ENCODE measurements at places on chromosomes 6 and 20.

- no peak for DNase-seq
These were observed 18.2 kb downstream of the TCF15 start for GRCh38 chr20:591941-592340.

GRCh38 chr20:37704955-37705354, 11.1 kb downstream of the CTNNBL1 start:
- no peak for DNase-seq

- DNase-seq: no peak
These were observed 738.4 kb downstream of the KIF16B start for GRCh38 chr20:15834857-15835256.

DNA sequence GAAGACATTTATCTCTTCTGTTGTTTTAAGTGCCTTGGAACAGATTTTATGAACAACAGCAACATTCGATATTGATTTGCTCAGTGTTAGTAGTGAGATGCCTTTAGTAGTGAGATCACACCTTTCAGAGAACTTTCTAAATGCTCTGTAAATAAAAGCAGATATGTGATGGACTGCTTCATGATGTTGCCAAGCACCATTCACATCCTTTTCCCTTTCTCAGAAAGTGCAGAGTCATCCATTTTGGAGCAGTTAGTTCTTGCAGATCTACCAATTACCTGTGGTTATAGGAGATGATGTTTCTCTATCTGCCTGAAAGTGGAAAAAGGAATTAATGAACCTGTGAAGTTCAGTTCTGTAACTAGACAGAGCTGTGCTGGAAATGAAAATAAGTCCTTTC, 27.0 kb downstream of the CBFA2T2 start:
- DNase-seq: no peak

GRCh38 chr20:45338121-45339030, 9.8 kb downstream of the SDC4 start:
- no peak for DNase-seq

- DNase-seq: no peak
These were observed 110.7 kb downstream of the UTRN start for GRCh38 chr6:144395826-144396225.

- DNase-seq: no peak
These were observed 76.2 kb downstream of the ATXN1 start for GRCh38 chr6:16684896-16685554.

- DNase-seq: no peak
These were observed 23.1 kb downstream of the NEDD9 start for GRCh38 chr6:11209369-11209768.

DNA sequence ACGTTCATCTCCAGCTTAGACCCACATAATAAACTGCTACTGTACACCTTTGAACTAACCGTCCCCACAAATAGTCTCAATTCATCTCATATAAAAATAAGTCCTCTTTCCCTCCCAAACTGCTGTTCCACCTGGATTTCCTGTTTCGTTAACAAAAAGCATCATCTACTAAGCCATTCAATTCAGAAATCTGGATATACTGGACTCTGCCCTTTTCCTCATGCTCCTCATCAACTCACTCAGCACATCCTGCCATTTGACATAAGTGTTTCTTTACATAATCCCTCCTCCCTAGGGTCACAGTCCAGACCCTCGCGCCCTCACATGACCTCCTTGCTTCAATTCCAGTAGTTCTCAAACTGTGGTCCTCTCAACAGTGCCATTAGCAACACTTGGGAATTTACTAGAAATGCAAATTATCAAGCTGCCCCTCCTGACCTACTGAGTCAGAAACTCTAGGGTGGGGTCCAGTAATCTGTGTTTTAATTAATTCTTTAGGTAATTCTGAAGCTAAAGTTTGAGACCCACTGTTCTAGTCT, 4.5 kb downstream of the MKKS start:
- no peak for DNase-seq

- no peak for DNase-seq
These were observed 34.9 kb downstream of the SNAI1 start for GRCh38 chr20:50017576-50018248.

GRCh38 chr6:93792746-93793145, 373.4 kb upstream of the EPHA7 start:
- DNase-seq: no peak

GRCh38 chr20:52681288-52681687, 290.9 kb upstream of the TSHZ2 start:
- no peak for DNase-seq

GRCh38 chr20:17381724-17382123, 149.5 kb downstream of the BFSP1 start:
- DNase-seq: no peak

GRCh38 chr6:132713352-132714134, at the start of gene VNN1:
Gene VNN1, minus strand, starts transcription at chr6:132714055. Its CDS starts 20 bp downstream, at chr6:132714035.
- DNase-seq: no peak

GRCh38 chr6:74115674-74116073, 419.7 kb downstream of the CD109 start:
- DNase-seq: no peak

- peak; percentile 32 for DNase-seq
These were observed 166.1 kb downstream of the GMPR start for GRCh38 chr6:16404456-16404855.

- DNase-seq: no peak
These were observed 85.8 kb downstream of the MAP3K5 start for GRCh38 chr6:136706430-136706829.

DNA sequence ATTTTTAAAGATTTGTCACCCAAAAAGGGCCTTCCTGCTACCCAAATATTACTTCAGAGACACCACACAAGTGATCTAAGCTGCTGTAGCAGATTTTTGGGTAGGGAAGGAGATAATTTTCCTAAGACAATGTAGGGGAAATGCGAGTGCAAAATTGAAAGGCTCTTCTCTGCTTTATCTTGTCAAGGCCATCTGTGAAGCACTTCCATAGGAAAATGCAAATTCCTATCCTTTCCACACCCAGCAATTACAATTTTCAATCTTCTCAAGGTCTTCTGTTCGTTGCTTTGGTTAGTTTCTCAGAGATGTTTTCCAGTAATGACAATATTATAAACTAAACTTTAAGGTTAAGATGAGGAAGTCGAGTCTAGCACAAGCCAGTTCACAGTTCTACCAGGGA, 53.4 kb downstream of the HDGFL1 start:
- no peak for DNase-seq

- DNase-seq: no peak
These were observed 3.1 kb downstream of the NNAT start for GRCh38 chr20:37523911-37524700.

DNA sequence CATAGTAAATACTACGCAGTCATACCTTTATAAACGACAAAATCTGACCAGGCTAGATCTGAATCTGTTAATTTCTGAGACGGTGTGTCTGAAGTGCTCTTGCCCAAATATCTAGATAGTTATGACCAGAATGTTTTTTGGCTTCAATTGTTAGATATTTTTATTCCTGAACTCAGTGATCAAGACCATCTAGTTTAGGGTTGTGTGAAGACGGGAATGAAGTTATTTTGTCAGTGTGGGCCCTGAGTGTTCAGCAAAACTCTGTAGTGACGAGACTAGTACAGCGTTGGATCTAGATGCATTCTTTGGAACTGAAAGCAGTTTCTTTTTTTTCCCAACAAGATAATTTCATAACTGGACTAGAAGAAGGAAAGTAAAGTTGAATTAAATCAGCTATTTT, 3.1 kb downstream of the STXBP5 start:
- peak; percentile 17 for DNase-seq

DNA sequence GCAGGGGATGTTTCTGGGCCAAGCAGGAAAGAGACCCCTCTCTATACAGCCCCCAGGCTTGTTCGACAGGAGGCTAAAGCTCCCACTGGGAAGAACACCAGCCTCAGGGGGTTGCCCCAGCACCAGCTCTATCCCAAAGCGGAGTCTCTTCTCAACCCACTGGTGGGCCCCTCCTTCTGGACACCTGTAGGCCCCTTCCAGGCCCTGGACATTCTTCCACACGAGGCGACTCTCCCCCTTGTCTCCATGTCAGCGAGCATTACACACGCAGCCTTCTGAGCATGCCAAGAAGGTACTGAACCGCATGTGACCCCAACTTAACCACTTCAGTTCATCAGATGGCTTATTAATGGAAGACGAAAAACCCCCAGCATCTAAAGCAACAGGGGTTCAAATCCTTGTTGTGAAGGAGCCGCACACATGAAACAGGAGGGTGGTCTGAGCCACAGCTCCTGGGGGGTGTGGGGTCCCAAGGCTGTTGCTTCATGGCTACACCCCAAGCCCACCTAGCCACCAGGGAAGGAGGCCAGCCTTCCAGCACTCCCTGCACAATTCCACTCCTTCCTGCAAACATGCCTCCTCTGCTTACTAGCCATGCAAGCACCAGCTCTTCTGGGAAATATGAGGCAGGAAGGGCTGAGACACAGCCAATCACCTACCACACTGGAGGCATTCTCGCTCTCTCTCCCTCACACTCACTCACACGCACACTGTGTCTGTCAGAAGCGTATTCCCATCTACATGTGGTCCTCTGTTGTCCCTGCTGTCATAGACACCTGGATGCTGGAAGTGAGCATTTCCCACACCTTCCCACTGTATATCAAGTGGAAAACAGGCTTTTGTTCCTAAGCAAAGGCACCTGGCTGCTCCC, 104.5 kb downstream of the NOL4L start:
- peak; percentile 41 for DNase-seq

GRCh38 chr6:145244349-145245100, 490.8 kb downstream of the EPM2A start:
- DNase-seq: no peak

GRCh38 chr6:12235341-12235740, 54.8 kb upstream of the EDN1 start:
- no peak for DNase-seq

DNA sequence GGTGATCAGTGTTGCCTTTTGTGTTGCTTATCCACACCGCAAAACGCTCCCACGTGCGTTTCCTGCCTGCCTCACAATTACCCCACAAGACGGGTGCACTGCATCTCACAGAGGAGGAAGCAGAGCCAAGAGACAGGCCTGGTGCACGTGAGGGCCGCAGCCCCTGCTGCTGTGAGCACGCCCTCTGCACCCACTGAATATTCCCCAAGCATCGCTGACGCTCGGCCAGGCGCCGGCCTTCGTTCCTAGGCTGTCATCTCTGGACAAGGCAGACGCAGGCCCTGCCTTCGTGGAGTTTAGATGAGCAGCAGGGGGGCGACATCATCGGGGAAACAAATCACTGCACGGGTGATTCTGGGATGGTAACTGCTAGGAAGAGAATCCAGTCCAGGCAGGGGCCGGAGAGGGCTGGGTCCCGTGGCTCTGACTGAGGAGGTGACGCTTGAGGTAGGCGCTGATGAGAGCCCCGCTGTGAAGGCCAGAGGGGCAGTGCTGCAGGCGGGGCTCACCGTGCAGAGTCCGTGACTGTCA, 162.4 kb upstream of the QKI start:
- no peak for DNase-seq

GRCh38 chr6:89007209-89008000, 44.0 kb upstream of the RNGTT start:
- no peak for DNase-seq

- DNase-seq: no peak
These were observed 1324.4 kb upstream of the EYS start for GRCh38 chr6:67031451-67031850.

GRCh38 chr6:125747589-125748405, 1.6 kb upstream of the HEY2 start:
- peak; percentile 86 for DNase-seq

DNA sequence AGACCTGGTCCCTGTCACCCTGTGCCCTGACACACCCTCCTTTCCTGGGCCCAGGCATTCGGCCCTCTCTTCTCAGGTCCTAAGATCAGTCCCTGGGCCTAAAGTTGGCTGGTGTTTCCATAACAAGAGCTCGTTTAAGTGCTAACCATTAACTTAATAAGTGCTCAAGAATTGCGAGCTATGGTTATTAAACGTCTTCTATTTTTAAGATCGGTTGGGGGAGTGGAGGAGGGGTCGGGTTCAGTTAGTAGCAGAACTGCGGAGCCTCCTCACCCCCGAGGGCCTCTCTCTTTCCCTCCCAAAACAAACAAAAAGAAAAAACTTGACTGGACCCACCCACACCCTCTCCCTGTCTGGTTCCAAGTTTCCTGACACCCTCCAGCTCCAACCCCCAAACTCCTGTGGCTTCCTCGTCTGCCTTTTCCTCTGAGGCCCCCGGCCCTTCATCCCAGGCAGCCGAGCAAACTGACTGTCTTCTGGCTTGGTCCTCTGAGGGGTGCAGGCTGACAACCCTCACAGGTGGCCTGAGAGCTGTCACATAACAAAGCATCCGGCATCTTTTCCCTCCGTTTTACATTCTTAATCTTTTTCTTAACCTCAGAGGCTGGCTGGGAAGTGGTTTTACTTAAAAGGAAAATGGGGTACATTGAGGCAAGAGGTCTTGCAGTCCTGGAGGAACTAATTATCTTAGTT, 2.0 kb downstream of the STK35 start:
- DNase-seq: peak; percentile 41

DNA sequence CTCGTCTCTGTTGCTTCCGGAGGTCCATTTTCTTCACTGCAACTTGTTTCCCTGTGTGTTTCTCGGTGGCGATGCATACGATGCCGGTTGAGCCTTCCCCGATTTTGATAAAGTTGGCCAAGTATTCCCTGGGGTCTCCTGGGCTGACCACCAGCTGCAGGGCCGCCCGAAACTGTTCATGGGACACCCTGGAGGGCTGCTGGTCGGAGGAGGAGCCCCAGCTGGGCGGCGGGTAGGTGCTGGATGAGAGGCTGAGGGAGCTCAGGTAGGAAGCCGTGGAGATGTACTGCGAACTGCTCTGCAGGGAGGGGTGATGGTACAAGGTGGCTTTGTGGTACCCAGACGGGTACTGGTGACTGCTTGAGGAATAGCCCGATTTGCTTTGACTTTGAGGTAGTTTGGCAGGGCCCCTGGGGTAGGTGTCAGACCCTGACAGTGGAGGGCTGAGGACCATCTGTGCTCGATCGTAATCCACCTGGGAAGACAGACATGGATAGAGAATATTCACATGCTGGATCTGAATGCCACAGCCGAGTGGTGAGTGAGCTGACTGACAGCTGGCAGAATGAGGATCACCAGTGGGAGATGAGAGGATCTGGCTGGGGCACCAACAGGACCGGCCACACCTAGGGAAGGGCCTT, 51.6 kb downstream of the LAMP5 start:
- DNase-seq: no peak

- no peak for DNase-seq
These were observed 710.9 kb upstream of the AGPAT4 start for GRCh38 chr6:161984713-161985112.

- DNase-seq: no peak
These were observed 43.8 kb upstream of the XRN2 start for GRCh38 chr20:21259346-21259745.

DNA sequence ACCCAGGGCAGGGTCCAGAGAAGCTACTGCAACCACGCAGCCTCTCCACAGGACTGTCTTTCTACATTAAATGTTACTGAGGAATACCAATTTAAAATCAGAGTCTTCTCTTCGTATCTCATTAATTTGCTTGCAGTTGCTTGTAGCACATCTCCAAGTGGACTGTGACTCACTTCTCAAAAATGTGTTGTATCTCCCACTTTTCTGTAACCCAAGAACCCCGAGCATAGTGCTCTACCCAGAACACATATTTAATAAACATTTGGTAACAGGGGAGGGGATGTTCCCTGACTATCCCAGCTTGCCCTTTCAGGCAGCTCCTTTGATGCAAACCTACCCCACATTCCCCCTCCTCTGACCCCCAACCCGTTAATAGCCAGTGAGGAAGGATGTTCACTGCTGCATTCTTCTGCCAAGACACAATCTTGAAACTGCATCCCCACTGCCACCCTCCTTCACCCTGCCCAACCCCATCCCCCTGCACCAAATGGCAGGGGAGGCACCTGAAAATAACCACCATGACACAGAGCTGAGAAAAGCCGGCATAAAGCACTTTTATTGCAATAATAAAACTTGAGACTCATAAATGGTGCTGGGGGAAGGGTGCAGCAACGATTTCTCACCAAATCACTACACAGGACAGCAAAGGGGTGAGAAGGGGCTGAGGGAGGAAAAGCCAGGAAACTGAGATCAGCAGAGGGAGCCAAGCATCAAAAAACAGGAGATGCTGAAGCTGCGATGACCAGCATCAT, 24.2 kb downstream of the FKBP1A start:
- DNase-seq: no peak

Measured in right kidney (tissue), 9 donors.